CD4-positive, alpha-beta T cell (primary cell): ENCODE measurements at places on chromosomes 12 and 14.

GRCh38 chr12:24991209-24992049 is 42.5 kb upstream of the BCAT1 start:
- DNase-seq = no peak

DNA sequence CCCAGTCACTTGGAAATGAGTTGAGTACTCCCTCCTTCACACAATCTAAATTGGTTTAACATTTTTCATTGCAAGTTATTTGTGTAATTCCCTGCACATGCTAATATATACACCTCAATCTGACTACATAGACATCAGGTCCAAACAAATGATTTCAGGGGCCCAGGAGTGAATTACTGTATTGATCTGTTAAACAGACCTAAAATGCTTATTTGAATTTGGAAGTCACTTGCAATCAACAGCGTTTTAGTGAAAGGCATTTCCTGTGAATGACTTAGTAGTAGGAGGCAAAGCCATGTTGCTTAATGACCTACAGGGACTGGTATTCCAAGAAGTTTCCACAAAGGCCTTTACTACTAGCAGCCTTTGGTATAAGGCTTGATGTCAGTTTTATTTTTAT is 22.6 kb upstream of the SLC15A5 start:
- DNase-seq = no peak

DNA sequence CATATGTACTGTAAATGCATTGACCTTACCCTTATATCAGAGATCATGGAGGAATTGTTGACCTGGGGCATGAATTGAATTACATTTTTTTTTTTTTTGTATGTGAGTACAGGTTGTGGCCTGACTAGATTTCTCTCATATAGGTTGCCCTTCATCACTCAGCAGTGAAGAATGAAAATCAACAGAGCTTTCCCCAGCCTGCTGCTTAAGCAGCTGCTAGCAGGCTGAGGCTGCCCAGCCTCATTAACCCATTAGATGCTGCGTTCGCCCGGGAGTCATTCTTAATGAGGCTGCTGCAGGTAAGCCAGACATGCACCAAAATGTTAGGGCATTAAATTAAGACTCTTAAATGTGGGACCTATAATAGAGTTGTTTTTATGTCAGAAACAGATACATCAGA is 236.0 kb downstream of the ETNK1 start:
- DNase-seq = no peak

- no peak for DNase-seq
Observed at GRCh38 chr12:101695706-101696105, 1.7 kb upstream of the CHPT1 start.

- no peak for DNase-seq
Observed at GRCh38 chr12:125113789-125114188, 48.6 kb downstream of the AACS start.

DNA sequence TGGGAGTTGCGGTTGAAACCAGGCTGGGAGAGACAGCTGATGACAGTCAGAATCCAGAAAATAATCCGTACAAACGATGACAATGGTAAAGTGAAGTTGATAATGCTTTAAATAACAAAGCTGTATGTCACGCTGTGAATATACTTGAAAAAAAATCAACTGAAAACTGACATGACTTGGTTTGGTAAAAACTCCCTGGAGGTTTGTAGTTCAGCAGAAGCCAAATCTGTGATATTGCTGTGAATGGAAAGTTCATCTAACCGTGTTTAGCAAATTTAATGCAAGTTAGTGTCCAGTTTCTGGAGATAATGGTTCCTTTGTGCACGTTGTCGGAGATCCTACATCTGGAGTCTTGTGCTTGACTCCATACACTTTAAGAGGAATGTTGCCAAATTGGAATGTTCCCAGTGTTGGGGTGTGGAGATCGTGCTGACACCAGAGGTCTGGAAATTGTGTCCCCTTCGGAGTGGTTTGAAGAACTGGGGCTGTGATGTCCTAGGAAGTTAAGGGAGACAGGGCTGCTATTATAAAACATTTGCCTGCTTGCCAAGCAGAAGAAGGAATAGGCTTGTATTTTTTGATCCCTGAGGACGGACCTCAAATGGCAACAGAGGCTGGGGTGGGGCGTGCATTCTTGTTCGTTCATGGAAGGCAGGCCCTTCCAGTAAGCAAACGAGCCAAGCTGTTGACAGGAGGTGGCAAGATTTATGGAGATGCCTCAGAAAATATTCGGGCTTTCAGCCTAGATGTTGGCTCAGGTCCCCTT is 30.6 kb downstream of the PPFIBP1 start:
- no peak for DNase-seq

DNA sequence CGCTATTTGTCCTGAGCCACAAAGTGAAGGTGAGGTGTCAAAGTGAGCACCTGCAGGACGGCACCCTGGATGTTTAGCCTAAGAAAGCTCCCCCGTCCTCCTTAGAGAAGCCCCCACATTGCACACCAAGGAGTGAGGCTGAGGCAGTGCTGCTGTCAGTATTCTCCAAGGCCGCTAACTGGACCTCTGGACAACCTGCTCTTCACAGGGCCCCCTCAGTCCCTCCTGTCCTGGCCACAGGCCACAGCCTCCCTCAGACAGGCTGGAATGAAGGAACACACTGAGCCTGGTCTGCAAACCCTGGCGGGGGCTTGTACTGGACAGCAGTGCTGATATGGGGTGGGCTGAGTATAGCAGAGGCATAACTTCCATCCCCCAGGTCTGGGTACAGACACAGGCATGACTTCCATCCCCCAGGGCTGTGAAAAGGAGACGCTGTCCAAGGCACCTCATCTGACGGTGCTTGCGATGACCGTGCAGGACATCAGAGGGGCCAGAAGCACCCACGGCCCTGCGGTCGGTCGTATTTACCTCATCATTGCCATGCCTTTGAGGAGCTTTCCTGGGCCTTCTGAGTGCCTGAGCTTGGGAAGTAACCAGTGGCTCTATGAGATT is 82.4 kb upstream of the DIO3 start:
- no peak for DNase-seq

DNA sequence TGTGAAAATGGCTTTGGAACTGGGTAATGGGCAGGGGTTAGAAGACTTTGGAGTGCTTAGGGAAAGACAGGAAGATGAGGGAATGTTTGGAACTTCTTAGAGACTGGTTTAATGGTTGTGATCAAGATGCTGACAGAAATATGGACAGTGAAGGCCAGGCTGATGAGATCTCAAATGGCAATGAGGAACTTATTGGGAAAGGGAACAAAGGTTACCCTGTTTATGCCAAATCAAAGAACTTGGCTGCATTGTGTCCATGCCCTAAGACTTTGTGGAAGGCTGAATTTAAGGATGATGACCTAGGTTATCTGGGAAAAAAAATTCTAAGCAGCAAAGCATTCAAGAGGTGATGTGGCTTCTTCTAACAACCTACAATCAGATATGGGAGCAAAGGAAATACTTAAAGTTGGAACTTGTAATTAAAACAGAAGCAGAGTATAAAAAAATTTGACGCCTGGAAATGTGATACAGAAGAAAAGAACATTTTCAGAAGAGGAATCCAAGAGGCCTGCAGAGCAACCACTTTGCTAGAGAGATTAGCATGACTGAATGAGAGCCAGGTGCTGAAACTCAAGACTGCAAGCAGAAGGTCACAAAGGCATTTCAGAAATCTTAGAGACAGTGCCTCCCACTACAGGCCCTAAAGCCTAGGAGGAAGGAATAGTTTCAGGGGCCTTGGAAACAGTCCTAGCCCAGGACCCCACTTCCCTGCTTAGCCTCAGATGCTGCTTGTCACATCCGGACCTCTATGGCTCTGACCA is 65.6 kb upstream of the FLRT2 start:
- DNase-seq = no peak

GRCh38 chr14:34781242-34781641 is 66.8 kb upstream of the CFL2 start:
- DNase-seq = no peak

- DNase-seq = no peak
Observed at GRCh38 chr14:52703664-52704063, 3.3 kb upstream of the PSMC6 start.

DNA sequence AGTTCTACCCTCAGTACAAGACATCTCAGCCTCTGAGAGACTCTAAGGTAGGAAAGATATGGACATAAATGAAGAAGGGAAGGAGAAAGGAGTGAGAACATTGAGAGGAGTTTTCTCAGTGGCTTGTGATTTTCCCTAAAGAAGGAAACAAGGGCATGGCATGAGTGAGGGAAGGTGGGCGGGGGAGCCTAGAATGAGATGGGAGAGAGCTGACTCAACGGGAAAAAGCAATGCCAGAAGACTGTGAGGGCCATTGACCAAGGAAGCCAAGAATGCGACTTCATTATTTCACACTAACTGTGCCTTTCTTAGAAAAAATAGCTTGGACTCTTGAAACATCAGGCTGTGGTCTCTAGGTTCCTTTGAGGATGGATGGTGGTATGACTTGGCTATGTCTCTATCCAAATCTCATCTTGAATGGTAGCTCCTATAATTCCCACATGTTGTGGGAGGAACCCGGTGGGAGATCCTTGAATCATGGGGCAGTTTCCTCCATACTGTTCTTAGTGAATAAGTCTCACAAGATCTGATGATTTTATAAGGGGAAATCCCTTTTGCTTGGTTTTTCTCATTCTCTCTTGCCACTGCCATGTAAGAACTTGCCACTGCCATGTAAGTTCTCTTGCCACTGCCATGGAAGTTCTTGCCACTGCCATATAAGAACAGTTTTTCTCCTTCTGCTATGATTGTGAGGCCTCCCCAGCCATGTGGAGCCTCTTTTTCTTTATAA is 279.6 kb downstream of the NUAK1 start:
- no peak for DNase-seq

GRCh38 chr14:64612971-64613666 is 63.4 kb downstream of the PPP1R36 start:
- no peak for DNase-seq

DNA sequence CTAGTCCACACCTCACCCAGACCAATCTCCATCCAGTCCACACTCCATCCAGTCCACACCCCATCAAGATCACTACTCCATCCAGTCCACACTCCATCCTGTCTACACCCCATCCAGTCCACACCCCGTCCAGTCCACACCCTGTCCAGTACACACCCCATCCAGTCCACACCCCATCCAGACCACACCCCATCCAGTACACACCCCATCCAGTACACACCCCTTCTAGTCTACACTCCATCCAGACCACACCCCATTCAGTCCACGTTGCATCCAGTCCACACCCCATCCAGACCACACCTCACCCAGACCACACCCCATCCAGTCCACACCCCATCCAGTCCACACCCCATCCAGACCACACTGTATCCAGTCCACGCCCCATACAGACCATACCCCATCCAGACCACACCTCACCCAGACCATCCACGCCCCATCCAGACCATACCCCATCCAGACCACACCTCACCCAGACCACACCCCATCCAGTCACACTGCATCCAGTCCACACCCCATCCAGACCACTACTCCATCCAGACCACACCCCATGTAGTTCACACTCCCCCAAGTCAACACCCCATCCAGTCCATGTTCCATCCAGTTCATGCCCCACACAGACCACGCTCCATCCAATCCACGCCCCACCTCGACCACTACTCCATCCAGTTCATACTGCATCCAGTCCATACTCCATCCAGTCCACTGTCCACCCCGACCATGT is 116.6 kb upstream of the RTL1 start:
- no peak for DNase-seq

DNA sequence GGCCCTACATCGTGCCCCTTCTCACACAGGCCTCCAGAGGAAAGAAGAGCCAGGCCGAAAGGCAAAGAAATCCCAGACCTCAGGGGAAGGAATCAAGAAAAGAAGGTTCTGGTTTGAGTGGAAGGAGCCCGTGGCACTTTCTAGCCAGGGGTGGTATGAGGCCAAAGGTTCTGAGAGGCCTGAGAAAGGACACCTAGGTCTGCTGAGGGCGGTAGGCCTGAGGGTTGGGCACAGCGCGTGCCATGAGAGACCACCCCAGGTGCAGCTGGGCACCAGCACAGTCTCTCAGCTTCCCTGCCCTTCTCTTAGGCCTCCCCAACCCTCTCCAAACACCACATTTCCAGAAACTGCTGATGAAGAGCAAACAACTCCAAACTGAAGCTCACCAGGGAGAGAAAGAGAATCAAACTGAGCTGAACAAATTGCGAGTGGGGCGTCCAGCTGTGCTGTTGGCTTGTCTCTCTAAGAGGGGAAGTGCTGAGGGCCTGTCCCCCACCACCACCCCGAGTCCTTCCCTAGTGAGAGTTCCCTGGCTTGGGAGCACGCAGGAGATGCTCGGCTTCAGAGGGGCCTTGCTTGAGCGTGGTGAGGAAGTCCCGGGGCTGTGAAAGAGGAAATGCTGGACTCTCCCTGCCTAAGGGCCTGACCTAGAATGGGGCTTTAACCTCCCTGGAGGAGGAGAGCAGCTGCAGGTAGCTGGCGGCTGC is 184.8 kb downstream of the ZFP36L1 start:
- DNase-seq = no peak

GRCh38 chr14:94164685-94165431 is 9.3 kb upstream of the PPP4R4 start:
- DNase-seq = no peak

DNA sequence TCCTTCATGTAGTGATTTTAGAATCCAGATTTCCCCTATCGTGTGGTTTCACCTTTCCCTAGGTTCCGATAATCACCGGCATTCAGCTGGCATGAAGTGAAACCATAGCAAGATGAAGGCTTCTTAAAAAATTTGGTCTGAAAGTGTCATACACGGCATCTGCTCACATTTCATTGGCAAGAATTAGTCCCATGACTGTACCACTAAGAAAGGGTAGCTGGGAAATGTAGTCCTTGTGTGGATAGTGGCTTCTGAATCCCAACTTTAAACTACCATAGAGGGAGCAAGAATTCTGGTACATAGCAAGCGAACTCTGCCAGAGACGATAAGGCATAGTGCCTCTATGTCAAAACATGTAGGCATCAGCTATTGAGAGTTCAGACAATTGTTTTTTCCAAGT is 360.1 kb upstream of the TBX3 start:
- no peak for DNase-seq

GRCh38 chr12:105020241-105020962 is 34.3 kb downstream of the NOPCHAP1 start:
- DNase-seq = no peak

DNA sequence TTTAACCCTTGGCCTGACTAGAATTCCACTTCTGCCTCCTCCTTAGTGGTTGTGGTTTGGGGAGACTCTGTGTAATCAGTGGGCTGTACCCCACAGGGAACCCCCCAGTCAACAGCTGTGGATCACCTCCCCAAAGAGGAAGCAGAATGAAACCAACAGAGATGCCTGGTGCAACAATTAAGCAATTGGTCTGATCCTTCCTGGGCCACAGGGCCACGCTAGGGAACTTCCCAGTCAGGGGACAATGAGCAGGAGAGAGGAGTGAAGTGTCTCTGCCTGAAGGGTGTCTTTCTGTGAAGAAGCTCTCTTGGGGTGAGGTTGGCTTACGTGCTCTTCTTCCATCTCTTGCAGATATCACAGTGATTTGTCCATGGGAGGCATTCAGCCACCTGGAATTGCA is 8.2 kb downstream of the PDE6H start:
- no peak for DNase-seq
